ENCODE measurements at places on chromosomes 12 and 14.

- DNase-seq, result no peak
These were observed 352 bp downstream of the PLXNC1 start for GRCh38 chr12:94148739-94149118.

DNA sequence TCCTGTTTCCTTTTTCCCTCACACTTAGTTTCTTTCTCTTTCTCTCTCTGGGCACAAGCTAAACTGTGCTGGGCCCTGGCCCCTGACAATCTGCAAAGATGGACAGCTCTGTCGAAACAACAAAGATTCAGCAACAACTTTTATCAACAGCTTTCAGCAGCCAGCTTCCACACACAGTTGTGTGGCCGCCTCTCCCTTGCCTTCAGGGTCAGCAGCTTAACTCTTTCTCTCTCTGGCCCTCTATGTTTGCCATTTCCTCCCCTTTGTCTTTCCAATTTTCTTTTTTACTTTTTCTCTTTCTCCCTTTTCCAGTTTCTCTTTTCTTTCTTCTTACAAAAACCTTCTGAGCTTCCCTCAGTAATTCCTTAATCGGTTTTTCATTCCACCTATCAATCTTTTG, 43.3 kb downstream of the IQSEC3 start:
- DNase-seq, result no peak

DNA sequence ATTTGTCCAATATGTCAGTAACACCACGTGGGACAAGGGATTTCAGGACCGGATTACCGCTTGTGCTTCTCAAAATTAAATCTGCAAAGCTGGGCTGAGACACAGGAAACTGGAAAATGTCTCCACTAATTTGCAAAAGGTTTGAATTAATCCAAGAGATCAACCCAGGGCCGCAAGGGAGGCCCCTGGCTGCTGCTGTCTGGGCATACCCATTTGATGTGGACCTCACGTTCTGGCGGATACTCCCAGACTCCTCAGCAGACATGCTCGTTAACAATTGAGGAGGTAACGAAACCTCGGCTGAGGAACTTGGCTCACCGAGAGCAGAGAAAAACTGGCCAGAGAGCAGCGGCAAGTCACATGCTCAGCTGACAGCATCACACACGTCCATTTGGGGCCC, 180.6 kb downstream of the SLC15A4 start:
- DNase-seq, result peak; percentile 27

- DNase-seq, result no peak
These were observed 110.2 kb downstream of the BTG1 start for GRCh38 chr12:92035477-92035876.

DNA sequence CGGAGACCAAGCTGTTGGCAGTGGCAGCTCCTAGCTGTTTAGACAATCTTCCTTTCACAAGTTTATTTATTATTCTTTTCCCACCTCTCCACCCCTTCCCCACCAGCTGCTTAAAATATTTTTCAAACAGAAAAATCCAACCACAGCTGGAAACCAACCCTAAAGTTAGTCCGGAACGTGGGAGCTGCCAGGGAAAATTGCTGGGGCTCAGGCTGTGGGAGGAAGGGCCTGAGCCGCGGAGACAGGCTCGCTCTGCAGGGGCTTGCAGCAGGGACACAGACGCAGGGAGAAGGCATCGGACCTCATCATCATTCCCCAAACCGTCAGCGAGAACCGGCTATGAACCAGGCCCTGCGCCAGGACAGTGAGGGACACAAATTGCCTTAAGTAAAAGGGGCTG, 16.1 kb upstream of the TMEM106C start:
- no peak for DNase-seq

- DNase-seq, result peak; percentile 8
These were observed 208.7 kb upstream of the BCL2L14 start for GRCh38 chr12:11861864-11862600.
